ENCODE measurements at places on chromosomes 3 and 15.

DNA sequence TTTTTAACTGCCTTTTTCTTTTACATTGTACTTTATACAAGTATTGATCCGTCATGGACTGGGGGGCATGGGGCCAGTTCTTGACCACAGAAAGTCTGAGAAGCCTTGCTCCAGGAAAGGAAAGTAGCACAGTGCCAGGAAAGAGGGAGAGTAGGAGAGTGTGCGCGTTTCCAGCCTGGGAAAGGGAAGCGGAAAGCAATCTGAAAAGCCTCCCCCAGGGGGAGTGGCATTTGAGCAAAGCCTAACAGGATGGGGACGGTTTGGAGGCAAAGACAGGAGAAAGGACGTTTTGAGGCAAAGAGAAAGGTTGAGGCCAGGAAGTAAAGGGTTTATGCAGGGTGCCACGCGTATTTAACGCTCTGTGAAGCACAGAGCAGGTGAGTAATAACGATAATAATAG, 116.9 kb downstream of the RORA start:
- no peak for DNase-seq

GRCh38 chr3:38297537-38297936, 15.4 kb downstream of the SLC22A14 start:
- DNase-seq, result no peak

GRCh38 chr3:59433546-59433945, 383.7 kb upstream of the CFAP20DC start:
- no peak for DNase-seq

DNA sequence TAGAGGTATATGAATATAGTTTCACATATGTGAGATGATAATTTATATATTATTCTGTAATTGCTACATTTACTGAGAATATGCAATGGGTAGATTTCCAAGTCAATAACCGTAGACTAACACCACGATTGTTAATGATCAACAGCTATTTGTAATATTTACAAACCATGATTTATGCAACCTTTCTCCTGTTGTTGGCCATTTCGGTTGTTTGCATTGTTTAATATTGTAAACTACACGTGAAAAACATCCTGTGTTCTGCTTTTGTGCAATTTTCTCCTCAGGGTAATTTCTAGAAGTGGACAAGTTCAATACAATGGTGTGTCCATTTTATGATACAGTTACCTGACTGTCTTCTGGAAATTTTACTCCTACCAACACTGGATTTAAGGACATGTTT, 29.3 kb upstream of the RAB11A start:
- DNase-seq, result no peak

DNA sequence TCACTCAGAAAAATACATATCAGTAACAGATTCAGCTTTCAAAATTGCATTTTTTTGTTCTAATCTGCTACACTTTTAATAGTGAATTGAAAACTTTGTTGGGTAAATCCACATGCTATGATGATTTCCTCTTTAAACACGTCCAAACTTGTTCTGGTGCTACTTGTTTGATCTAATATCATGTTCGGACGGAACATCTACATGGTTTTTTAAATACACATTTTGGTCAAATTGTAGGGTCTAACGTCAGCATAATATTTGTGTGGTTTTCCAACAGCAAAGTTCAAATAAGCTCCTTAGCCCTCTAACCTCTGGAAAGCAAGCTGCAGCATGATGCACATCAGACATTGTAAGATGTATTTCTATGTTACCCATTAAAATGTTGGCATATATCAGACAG, 98.5 kb upstream of the OSTN start:
- DNase-seq, result no peak

DNA sequence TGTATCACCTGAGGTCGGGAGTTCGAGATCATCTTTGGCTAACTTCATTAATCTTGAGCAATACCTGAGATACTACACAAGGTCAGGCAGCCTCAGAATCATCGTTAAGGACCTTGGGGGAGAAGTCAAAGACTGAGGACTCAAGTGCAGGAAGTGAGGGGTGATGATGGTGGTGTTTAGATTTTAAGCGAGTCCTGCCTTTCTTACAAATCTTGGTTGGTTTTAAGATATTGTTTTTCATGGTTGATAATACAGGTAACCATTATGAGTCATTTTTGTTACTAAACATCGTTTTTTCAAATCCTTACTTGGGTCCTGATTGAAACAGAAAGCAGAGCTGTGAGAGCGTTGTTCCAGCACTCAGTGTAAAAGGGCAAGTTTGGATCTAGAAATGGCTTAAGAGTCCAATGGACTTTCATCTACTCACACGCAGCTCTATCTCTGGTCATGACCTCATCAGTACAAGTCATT, 4.1 kb downstream of the RASGRP1 start:
- DNase-seq, result no peak

DNA sequence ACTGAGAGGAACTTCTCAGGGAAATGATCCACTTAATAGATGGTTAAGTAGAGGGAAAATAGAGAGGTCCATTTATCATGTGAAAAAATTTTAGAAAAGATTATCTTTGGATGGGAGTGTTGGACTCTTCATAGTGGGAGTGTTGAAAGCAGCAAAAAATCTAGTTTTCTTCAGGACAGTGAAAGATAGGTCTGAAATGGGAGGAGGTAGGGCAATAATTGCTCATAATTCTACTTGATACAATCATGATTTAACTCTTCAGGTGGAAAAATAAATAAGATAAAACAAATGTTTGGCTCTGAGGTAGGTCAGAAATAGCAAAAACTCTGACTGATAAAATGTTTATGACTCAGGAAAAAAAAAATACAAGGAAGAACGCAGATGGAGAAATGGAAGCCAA, 144.1 kb upstream of the DPH6 start:
- no peak for DNase-seq

GRCh38 chr3:71185733-71186455, 397.6 kb downstream of the FOXP1 start:
- no peak for DNase-seq

- no peak for DNase-seq
These were observed 290.8 kb downstream of the EPHB1 start for GRCh38 chr3:135085652-135086436.
